ENCODE measurements at places on chromosomes 11 and 22.

- DNase-seq, result no peak
These were observed 23.2 kb upstream of the UBASH3B start for GRCh38 chr11:122632181-122632824.

DNA sequence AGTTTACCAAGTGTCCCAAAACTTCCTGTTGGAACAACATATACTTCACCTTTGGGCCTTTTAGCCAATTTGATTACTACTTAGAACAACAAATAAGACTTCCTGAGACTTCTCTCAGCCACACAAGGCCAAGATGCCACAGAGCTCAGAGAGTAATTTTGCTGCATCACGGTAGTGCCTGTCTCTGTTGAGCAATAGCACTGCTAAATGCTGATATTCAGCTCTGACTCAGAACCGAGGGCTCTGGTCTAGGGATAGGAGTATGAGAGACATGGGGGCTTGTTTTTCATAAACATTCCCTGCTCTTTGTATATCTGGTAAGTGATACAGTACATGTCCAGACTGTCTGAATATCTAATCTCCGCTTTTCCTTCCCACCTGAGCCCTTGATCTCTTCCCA, 260.4 kb upstream of the ARHGAP20 start:
- no peak for DNase-seq

- no peak for DNase-seq
These were observed at the start of gene AHNAK for GRCh38 chr11:62546244-62546928. Gene AHNAK (minus strand): TSS chr11:62546806. CDS start chr11:62536098, 10,708 bp downstream.

GRCh38 chr11:45646275-45646927, 19.0 kb downstream of the CHST1 start:
- no peak for DNase-seq

GRCh38 chr22:48310740-48311139, 1516.9 kb downstream of the BRD1 start:
- no peak for DNase-seq

DNA sequence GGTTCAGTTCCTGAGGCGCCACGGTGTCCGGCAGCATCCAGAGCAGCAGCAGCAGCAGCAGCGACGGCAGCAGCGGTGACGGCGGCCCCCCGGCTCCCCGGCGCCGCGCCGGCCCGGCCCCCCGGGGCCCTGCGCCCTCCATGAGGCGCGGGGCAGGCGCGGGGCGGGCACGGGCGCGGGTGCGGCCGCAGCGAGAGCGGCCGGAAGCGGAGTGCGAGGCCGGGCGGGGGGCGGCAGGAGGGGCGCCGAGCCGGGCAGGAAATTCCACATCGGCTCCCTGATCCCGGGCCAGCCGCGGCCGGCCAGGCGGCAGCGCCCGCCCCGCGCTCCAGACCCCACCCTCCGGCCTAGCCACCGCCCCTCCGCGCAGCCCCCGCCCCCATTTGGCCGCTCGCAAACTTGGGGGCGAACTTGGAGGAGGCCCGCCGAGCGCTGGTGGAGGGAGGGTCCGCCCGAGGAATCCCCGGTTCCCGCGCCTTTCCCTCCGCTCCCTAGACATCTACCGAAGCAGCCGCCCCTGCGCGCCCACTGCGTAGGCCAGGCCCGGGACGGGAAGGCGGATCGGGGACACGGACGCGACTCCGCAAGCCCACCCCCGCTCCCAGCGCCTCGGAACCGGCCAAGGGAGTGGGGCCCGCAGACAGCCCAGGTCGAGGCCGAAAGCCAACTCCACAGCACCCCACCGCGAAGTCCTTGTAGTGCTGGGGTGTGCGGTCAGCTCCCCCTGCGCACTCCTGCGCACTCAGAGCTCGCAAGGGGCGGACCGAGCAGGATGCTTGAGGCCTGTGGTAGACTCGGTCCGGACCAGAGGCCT, at the start of gene SCARF2:
Gene SCARF2, minus strand, starts transcription at position 213 of the 814 bp plus-strand sequence. Its CDS starts 71 bp downstream, at position 142.
- DNase-seq, result no peak

DNA sequence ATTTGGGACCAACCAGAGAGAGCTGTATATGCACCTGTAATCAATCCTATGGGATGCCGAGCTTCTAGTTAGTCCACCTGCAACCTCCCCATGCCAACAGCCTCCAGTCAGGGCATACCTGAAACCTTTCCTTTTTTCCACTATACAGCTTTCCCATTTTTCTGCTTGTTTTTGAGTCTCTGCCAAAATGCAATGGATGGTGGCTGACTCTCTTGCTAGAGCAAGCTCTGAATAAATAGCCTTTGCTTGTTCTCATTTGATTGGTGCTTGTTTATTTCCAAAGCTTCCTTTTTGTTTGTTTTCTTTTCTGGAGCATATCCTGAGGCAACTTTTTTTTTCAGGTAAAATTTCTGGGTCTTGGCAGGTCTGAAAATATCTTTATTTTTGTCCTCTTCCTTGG, 58.0 kb upstream of the PLET1 start:
- no peak for DNase-seq

DNA sequence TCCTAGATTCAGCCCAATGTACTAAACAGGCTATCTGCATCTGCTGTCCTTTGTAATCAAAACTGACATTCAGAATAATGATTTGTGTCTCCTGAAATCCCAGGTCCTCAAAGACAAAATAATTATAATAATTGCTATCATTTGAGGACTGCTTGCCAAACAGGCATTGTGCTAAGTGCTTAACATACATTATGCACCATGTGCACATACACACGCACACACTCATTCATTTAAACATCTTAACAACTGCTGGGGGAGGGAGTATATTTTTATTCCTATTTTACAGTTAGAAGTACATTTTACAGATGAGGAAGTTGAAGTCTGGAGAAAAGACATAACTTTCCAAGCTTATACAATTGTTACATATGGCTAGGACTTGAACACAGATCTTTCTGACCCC, 308.0 kb upstream of the ZC3H12C start:
- no peak for DNase-seq

DNA sequence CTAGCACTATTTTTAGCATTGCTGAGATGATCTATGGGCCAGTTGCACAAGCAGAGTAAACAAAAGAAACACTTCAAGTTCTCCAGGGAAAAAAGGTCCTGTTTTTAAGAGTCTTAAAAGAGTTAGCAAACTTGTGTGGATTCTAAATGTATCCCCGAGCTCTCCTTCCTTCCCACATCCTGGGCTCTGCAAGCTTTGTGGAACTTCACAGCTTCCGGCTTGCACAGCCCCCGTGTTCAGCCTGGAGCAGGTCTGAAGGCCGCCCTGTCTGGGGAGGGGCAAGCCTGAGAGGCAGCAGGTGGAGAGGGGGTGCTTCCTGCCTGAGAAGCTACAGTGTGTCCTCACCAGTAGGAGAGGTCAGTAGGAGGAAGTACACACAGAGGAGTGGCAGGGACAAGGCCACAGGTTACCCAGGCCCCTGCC, 35.1 kb upstream of the SUSD2 start:
- no peak for DNase-seq

DNA sequence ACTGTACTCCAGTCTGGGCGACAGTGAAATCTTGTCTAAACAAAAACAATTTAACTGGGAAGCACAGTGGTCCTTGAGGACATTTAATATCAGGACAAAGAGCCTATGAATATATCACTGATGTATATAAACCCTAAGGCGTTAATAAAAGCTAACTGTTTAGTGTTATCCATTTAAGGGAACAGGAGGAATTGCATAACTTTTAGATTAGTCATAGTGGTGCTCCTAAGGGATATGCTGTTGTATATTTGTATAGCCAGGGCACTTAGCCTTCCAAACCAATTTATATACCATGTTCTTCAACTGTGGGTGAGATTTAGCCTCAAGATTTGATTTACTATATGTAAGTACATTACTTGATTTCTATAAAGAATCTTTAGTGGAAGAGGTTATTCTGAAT, 3.0 kb upstream of the CHEK1 start:
- DNase-seq, result no peak

- DNase-seq, result no peak
These were observed 1.0 kb upstream of the FNBP4 start for GRCh38 chr11:47768101-47768612.

DNA sequence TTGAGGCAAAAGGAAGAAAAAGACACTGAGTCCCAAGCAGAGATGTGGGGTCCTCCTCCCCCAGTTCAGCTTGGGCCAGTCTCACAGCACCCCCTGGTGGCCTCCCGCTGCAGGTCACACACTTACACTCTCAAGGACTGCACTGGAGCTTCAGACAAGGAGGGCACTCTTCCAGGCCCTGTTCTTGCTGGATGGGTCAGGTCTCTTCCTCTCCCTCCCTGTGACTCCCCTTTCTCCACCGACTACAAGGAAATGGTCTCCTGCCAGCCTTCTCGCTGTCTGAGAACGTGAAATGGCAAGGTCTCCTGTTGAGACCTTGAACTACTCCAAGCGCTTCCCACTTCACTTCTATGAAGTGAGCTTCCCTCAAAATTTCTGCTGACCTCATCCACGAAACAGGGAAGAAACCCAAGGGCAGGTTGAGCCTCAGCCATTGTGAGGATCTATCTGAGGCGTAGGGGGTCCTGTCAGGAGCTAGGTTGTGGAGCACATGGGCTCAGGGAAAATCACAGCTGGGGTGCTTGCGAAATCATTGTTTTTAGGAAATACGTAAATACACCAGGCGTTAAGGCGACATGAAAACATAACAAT, 11.2 kb upstream of the IGLL1 start:
- DNase-seq, result peak; percentile 26

DNA sequence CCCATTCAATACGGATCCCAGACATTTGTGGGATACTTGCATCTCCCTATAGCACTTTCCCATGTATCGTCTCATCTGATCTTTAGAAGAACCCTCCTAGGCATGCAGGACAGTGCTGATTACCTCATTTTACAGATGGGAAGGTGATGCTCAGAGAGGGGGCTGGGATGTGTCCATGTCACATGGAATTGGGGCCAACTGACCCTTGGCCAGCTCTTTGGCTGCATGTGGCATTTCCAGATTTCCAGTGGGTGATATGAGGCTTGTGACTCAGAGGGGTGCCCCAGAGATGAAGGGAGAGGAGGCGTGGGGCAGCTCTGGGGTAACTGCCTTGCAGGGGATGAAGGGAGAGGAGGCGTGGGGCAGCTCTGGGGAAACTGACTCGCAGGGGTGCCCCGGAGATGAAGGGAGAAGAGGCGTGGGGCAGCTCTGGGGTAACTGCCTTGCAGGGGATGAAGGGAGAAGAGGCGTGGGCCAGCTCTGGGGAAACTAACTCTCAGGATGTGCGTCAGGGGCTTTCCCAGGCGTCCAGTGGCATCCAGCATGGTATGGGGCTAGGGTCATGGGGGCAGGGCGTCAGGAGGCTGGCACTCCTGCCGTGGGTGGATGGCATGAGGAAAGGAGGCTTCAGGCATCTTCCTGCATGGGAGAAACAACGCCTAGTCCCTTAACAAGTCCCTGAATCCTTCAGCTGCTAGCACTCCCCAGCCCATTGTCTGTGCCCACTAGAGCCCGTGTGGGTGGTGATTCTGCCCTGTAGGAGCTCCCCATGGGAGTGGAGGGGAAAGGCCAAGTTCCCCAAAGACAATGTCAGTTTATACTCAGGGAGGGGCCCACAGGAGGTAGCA, 11.9 kb upstream of the CERK start:
- no peak for DNase-seq

DNA sequence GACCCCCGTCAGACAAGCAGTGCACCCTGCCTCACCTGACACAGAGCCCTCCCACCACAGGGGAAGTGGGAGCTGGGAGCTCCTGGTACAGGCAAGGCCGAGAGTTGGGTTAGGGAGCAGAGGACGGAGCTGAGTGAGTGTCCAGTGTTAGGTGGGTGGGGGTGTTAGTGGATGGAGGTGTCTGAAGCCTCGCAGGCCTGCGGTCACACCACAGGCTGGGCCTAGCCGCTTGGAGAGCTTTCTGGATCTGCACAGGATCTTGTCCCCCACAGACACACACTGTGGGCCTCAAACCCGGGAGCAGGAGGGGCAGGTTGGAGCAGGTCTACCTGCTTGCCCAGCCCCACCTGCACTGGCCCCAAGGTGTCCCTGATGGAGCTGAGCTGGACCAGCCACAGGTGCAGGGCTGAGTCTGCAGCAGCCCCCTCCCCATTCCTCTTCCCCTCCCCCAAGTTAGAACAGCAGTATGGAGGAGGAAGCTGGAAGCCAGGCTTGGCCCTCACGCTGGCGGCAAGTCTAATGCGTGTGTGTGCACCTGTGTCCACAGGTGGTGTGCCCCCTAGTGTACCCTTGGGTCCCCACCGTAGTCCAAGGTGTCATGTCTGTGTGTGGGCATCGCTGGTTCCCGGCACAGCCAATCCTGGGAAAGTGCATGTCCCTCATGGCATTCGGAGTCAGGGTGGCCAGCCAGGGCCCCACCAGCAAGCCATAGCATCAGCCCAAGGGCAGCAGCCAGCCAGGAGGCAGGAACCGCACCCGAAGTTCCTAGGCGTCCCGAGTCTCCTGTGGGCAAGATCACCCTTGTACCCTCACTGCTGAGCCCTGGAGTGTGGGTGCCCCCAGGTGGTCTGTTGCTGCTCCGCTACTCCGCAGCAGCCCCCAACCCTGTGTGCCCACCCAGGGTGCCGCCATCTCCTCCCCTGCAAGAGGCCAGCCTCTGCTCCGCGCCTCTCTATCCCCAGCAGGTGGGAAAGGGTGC, 2.0 kb upstream of the GATD1 start:
- no peak for DNase-seq

GRCh38 chr22:22687638-22688500, 43.5 kb downstream of the GGTLC2 start:
- DNase-seq, result no peak

DNA sequence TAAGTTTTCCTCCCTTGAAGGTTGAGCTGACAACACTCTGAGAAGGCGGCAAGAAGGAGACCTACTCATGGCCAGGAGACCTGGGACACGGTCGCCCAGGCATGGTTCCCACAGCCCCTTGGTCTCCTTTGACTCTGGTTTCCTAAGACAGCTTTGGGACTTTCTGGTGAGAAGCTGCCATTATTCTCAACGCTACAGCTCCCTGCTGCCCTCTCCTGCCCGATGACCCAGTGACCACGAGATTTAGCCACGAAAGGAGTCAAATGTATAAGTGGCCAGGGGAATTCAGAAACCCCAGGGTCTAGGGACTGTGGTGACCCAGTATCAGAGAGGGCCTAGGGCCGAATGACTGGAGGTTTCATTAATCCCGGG, 699 bp upstream of the SDF2L1 start:
- DNase-seq, result no peak
